ENCODE measurements at places on chromosomes 3 and 15. TPM values are rescaled to one million over a fixed set of nuclear protein-coding genes. Genes with fewer than 3 reads are reported as not detected.

GRCh38 chr3:52118156-52118875 lies 35.9 kb downstream of the POC1A start:
- no peak for DNase-seq
- H3K4me3 ChIP-seq = no peak overlapping the region
- H3K4me1 ChIP-seq = peaks cover 19% of the 10 kb centered on the region

Gene MYRIP
- total RNA-seq = 0.48 TPM

Gene TIMP4
- total RNA-seq = 0.75 TPM

Gene WWTR1
- total RNA-seq = 34.5 TPM

GRCh38 chr15:75697523-75697922 lies 15.1 kb downstream of the CSPG4 start:
- DNase-seq = no peak
- H3K36me3 ChIP-seq = no peaks in the 10 kb centered on the region
- H3K27ac ChIP-seq = peak overlapping the region; percentile 87
- H3K4me1 ChIP-seq = peaks cover 57% of the 10 kb centered on the region
- peak overlapping the region; percentile 31 for H3K4me3 ChIP-seq

Gene ZNF80
- not detected for total RNA-seq

DNA sequence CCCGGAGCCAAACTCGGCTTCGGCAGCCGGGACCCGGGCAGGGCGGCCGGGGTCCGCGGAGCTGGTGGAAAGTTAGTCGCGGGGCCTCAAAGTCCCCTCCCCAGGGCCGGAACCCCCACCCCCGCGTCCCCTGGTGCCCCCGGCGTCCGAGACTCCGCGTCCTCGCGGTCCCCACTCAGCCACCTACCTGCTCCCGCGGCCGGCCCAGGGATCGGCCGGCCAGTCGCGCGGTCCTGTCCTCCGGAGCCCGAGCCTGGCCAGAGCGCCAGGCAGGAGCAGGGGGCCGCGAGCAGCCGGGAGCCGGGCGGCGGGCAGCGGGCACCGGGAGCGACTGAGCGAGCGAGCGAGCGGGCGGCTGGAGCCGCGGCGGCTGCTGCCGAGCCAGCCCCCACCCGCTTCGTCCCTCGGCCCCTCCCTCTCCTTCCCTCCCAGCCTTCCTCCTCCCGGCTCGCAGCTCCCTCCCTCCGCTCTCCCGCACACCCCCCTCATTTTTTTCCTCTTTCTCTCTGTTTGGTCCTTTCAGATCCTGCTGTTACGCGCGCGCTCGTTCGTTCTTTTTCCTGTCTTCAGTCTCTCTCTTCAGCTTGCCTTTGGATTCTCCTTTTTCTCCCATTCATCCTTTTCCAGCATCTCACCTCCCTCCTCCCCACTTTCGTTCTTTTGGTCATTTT lies at the start of gene MEGF11:
Gene MEGF11 (minus strand): TSS at position 333 of the 671 bp plus-strand sequence. CDS start 125,347 bp downstream, outside the sequence.
- H3K27me3 ChIP-seq = peaks cover 92% of the 10 kb centered on the region
- no peaks in the 10 kb centered on the region for H3K36me3 ChIP-seq
- H3K4me3 ChIP-seq = peak within 1 kb of the TSS; percentile 87
- H3K4me1 ChIP-seq = peaks cover 13% of the 10 kb centered on the region
- peak; percentile 25 for DNase-seq

DNA sequence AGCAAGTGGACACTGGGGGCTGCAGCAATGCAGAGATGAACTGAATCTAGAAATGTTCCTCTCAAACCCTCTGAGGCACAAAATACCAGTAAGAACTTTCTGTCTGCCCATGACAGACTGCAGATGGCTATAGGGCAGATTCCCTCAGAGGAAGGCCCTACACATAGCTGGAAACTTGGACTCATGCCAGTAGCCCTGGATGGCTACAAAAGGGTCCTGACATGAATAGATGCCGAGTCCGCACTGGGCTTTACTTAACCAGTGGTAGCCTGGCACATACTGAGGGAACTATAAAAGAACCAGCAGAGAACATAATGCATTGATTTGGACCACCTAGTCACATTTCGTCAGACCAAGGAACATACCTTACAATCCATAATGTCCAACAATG lies 66.7 kb downstream of the C3orf80 start:
- H3K27me3 ChIP-seq = no peaks in the 10 kb centered on the region
- no peaks in the 10 kb centered on the region for H3K4me1 ChIP-seq
- no peak overlapping the region for H3K4me3 ChIP-seq
- peaks cover 14% of the 10 kb centered on the region for H3K36me3 ChIP-seq

DNA sequence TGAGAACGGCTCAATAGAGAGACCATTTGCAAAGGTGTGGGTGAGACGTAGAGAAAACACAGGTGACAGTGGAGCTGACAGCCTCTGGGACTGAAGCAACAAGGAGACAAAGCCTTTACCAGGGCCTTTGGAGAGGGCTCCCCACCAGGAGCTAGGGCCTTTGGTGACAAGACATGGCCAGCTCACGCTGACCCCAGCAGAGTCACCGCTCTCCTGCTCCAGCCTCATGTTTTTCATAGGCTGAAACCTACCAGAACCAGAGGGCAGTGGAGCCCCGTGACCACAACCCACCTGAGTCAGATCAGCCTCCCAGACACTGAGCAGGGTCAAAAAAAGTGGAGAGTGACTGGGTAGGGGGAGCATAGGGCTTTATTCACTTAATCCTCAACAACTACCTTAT lies 214.7 kb downstream of the SHQ1 start:
- no peak overlapping the region for H3K27ac ChIP-seq
- H3K27me3 ChIP-seq = peaks cover 18% of the 10 kb centered on the region
- no peak for DNase-seq
- peaks cover 8% of the 10 kb centered on the region for H3K4me1 ChIP-seq
- H3K36me3 ChIP-seq = no peaks in the 10 kb centered on the region

- H3K4me1 ChIP-seq = peaks cover 5% of the 10 kb centered on the region
- H3K36me3 ChIP-seq = no peaks in the 10 kb centered on the region
- no peak overlapping the region for H3K4me3 ChIP-seq
- H3K27ac ChIP-seq = no peak overlapping the region
- no peaks in the 10 kb centered on the region for H3K27me3 ChIP-seq
Observed at GRCh38 chr3:156256945-156257344, 136.6 kb downstream of the KCNAB1 start.

DNA sequence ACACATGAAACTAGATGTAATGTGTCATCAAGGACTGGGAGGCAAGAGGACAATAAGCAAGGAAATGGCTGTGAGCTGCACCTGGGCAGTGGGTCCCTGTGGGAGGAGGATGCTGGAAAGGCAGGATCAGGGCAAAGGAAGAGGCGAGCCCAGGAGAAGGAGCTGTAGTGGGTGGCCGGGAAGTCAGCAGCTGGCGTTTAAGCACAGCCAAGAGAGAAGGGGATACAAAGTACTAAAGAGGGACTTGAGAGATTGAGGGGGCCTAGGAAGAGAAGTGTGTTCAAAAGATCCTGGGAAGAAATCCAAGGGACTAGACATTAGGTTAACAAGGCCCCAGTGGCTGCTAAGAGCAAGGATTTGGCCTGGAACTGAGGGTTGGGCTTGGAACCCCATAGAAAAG lies 188.5 kb upstream of the SLC24A5 start:
- no peak overlapping the region for H3K27ac ChIP-seq
- no peaks in the 10 kb centered on the region for H3K4me1 ChIP-seq
- H3K27me3 ChIP-seq = no peaks in the 10 kb centered on the region

Gene PPCDC
- 18.1 TPM for total RNA-seq

DNA sequence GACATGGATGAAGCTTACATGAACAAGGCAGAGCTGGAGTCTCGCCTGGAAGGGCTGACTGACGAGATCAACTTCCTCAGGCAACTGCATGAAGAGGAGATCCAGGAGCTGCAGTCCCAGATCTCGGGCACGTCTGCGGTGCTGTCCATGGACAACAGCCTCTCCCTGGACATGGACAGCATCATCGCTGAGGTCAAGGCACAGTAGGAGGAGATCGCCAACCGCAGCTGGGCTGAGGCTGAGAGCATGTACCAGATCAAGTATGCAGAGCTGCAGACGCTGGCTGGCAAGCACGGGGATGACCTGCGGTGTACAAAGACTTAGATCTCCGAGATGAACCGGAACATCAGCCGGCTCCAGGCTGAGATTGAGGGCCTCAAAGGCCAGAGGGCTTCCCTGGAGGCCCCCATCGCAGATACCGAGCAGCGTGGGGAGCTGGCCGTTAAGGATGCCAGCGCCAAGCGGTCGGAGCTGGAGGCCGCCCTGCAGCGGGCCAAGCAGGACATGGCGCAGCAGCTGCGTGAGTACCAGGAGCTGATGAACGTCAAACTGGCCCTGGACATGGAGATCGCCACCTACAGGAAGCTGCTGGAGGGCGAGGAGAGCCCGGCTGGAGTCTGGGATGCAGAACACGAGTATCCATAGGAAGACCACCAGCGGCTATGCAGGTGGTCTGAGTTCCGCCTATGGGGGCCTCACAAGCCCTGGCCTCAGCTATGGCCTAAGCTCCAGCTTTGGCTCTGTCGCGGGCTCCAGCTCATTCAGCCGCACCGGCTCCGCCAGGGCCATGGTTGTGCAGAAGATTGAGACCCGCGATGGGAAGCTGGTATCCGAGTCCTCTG lies 77.6 kb downstream of the CLDN11 start:
- H3K27me3 ChIP-seq = no peaks in the 10 kb centered on the region
- no peak overlapping the region for H3K27ac ChIP-seq
- no peak overlapping the region for H3K4me3 ChIP-seq
- DNase-seq = no peak

GRCh38 chr15:85753261-85753660 lies 41.5 kb downstream of the KLHL25 start:
- no peak for DNase-seq
- peaks cover 7% of the 10 kb centered on the region for H3K36me3 ChIP-seq
- H3K4me1 ChIP-seq = peaks cover 60% of the 10 kb centered on the region
- H3K4me3 ChIP-seq = no peak overlapping the region

Gene GP5
- total RNA-seq = 0.09 TPM

Gene CD86
- total RNA-seq = not detected

All from neural crest cell (in vitro differentiated cells).